ENCODE measurements at places on chromosomes 4 and X. TPM values are rescaled to one million over a fixed set of nuclear protein-coding genes. Genes with fewer than 3 reads are reported as not detected.

The USP26 gene
- total RNA-seq = not detected

The HSD17B13 gene
- total RNA-seq = 0.12 TPM

DNA sequence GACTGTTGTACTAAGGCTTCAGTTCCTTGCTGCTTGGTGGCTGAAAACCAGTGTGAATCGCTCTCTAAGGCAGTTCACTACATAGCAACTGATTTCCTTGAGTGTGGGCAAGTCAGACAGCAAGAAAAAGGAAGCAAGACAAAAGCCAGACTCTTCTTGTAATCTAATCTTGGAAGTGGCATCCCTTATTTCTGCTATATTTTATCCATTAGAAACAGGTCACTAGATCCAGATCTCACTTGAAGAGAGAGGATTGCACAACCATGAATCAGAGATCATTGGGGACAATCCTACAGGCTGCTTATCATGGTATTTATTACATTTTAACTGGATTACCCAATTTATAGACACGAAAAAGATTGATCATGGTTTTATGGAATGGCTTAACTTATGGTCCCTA lies 684.5 kb downstream of the GRID2 start:
- DNase-seq = no peak

DNA sequence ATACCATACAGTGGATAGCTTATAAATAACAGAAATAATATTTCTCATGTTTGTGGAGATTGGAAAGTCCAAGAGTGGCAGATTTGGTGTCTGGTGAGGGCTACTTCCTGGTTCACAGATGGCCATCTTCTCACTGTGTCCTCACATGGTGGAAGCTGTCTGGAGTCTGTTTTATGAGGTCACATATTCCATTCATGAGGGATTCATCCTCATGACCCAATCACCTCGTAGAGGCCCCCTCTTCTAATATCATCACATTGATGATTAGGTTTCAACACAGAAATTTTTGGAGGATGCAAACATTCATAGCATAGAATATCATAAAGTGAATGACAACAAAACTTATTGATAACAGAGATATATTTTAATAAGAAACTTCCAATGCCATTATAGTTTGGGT lies 568.0 kb downstream of the STIM2 start:
- DNase-seq = no peak

GRCh38 chrX:56764975-56765791 lies 36.1 kb downstream of the NBDY start:
- peak; percentile 31 for DNase-seq

Measured in activated CD4-positive, alpha-beta memory T cell treated with anti-CD3 and anti-CD28 coated beads for 36 hours (primary cell).